ENCODE measurements at places on chromosomes 11 and 22.
A peak's percentile ranks its signal among the peaks of the same experiment; 100 is the strongest.

DNA sequence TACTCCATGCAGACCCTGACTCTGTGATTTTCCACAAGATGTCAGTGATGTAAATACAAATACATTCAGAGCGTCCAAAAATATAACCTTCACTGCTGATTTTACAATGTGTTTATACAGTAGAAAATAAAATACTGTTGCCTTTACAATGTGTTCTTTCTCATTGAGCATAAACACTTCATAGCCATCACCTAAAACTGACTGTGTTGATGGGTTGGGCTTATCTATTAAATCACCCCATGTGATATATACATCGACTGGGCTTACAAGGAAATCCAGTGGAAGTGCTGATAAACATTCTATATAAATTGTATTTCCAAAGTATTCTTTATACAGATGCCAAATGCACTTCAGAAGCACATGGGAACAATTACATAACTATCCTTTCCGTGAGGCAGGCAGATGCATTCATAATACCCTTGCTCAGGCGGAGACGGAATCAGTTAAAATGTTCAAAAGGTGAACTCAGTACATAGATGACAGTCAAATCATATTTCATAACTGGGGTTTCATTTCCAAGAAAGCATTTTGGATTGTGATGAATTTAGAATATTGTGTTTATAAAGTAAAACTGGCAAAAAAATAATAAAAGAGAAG lies 27.7 kb downstream of the DDI1 start:
- no peak for DNase-seq

DNA sequence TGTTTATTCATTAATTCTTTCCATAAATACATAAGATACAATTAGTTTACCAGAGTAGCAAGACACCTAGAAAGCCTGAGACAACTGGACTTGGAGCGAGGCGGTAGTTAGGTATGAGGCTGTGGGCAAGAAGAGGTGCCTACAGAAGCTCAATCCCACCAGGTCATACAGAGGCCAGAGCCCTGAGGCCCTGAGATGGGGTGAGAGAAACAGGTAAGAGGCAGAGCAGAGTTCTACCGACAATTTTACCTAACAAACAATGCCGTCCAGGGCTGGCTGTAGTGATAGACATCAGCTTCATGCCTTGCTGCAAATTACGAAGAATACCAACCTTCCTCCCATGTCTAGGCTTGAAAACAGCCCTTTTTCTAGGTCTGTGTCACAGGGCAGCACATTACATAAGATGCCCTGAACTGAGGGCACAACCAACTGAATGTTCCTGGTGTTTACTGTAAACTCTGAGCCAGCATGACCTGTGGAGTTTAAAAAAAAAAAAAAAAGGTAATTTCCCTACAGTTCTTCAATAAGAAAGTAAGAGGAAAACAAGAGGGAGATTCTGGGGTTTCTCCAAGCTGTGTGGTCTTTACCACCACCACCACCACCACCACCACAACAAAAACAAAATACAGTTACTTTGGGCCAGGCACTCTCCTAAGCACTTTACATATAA lies 105.8 kb downstream of the GAB2 start:
- DNase-seq, result no peak

DNA sequence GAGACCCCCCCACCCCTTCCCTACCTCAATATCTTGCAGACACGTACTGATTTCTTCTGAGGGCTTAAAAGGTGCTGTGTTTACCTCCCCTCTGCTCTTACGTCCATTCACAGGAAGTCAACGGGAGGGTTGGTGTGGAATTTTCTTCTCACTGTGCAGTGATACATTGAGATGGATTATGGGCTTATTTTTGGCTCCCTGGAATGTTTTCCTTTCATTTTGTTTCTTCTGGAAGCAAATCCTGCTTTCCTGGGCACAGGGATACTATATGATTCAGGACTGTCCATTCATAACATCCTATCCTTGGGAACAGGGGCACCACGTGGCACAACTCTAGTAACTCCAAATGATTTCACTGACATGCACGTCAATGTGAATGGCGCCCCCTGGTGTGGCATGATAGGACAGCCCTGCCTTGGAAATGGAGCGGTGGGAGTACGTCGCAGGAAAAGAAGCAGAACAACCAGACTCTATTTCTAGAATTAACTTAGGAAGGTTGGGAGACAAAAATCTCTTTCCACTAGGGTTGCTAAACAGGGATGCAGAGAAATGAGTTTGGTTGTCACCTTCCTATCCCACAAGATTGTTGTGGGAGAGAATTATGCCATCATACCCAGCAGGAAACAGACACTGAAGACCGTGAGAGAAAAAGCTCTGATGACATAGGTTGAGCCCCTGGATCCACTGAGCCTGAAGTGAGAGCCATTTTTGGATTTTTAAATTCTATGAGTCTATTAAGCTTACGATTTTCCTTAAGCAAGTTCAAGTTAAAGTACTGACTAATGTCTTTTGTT lies 146.5 kb upstream of the RAG2 start:
- DNase-seq, result peak; percentile 80

GRCh38 chr11:3220101-3220500 lies 1.5 kb upstream of the MRGPRG start:
- no peak for DNase-seq

- DNase-seq, result no peak
Observed at GRCh38 chr11:113670149-113670830, 35.8 kb downstream of the TMPRSS5 start.

- peak; percentile 29 for DNase-seq
Observed at GRCh38 chr11:118691926-118692830, 12.7 kb upstream of the TREH start.

- no peak for DNase-seq
Observed at GRCh38 chr22:30196880-30197336, 49.7 kb downstream of the LIF start.
